ENCODE measurements at places on chromosomes 7 and 10. TPM values are rescaled to one million over a fixed set of nuclear protein-coding genes. Genes with fewer than 3 reads are reported as not detected.

DNA sequence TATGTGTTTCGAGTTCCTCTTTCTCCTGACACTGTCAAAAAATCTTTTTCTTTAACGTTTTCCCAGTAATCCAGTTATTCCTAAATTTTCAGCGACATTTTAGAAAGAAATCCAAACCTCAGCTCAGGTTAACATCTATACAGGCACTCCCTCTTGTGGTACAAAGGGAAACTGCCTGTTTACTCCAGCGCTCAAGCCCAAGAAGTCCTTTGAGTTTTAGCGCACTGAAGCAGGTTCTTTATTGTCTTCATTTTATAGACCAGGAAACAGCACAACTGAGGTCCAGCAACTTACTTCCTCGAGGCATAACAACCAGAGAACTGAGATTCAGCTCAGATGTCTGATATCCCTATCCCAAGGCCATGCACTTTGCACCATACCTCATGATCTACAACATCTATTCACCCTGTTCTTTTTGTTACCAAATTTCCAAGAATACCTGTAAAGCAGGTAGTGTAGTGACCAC, 287.2 kb upstream of the MKLN1 start:
- peak; percentile 72 for DNase-seq
- no peaks in the 10 kb centered on the region for H3K27me3 ChIP-seq
- no peak overlapping the region for H3K27ac ChIP-seq
- H3K36me3 ChIP-seq: peaks cover 8% of the 10 kb centered on the region

DNA sequence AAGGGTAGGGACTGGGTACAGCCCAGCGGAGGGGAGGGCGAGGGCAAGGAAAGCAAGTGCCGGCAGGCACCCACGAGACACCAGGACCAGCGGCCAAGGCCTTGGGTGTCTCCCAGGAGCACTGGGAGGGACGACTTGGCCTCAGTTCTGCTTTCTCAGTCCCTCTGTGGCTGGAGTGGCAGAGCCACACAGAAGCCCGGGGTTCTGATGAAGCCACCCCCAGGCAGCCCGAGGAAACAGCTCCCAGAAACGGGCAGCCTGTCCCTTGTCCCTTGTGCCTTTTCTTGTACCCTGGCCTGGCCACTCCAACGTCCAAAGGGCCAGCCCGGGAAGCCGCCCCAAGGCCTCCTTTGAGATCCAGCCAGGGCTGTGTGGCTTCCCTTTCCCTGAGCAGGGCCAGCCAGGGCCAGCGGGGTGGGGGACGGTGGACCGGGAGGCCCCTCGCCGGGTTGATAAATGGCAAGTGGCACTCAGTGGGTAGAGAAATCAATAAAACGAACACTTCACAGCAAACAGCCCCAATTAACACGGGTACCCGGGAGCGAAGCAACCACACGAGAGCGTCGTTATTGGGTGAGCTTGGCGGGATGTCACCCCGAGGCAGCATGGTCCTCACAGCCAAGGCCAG, 69.8 kb upstream of the GNA12 start:
- no peak overlapping the region for H3K4me3 ChIP-seq
- H3K4me1 ChIP-seq: no peaks in the 10 kb centered on the region
- H3K36me3 ChIP-seq: peaks cover 42% of the 10 kb centered on the region
- no peaks in the 10 kb centered on the region for H3K27me3 ChIP-seq
- DNase-seq: no peak

DNA sequence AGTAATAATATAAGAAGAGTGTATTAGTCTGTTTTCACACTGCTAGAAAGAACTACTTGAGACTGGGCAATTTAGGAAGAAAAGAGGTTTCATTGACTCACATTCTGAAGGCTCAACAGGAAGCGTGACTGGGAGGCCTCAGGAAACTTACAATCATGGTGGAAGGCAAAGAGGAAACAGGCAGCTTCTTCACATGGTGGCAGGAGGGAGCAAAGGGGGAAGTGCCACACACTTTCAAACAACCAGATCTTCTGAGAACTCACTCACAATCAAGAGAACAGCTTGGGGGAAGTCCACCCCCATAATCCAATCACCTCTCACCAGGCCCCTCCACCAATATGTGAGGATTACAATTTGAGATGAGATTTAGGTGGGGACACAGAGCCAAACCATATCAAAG, 212.5 kb upstream of the HDAC9 start:
- no peaks in the 10 kb centered on the region for H3K36me3 ChIP-seq
- no peaks in the 10 kb centered on the region for H3K4me1 ChIP-seq
- H3K27ac ChIP-seq: no peak overlapping the region
- H3K27me3 ChIP-seq: peaks cover 2% of the 10 kb centered on the region
- DNase-seq: no peak

- no peak overlapping the region for H3K4me3 ChIP-seq
- no peaks in the 10 kb centered on the region for H3K36me3 ChIP-seq
- H3K4me1 ChIP-seq: no peaks in the 10 kb centered on the region
- no peak for DNase-seq
- H3K27ac ChIP-seq: no peak overlapping the region
Measured at GRCh38 chr7:123039269-123039668, 43.8 kb upstream of the TAS2R16 start.

- no peak for DNase-seq
- H3K27me3 ChIP-seq: no peaks in the 10 kb centered on the region
- H3K27ac ChIP-seq: no peak overlapping the region
- peaks cover 21% of the 10 kb centered on the region for H3K36me3 ChIP-seq
Measured at GRCh38 chr10:60629332-60629731, 148.9 kb upstream of the CDK1 start.

LRIT1 gene
- total RNA-seq: not detected

CTTNBP2 gene
- not detected for total RNA-seq
